ENCODE measurements at places on chromosomes 7 and 10. TPM values are rescaled to one million over a fixed set of nuclear protein-coding genes. Genes with fewer than 3 reads are reported as not detected.
A peak's percentile ranks its signal among the peaks of the same experiment; 100 is the strongest.

DNA sequence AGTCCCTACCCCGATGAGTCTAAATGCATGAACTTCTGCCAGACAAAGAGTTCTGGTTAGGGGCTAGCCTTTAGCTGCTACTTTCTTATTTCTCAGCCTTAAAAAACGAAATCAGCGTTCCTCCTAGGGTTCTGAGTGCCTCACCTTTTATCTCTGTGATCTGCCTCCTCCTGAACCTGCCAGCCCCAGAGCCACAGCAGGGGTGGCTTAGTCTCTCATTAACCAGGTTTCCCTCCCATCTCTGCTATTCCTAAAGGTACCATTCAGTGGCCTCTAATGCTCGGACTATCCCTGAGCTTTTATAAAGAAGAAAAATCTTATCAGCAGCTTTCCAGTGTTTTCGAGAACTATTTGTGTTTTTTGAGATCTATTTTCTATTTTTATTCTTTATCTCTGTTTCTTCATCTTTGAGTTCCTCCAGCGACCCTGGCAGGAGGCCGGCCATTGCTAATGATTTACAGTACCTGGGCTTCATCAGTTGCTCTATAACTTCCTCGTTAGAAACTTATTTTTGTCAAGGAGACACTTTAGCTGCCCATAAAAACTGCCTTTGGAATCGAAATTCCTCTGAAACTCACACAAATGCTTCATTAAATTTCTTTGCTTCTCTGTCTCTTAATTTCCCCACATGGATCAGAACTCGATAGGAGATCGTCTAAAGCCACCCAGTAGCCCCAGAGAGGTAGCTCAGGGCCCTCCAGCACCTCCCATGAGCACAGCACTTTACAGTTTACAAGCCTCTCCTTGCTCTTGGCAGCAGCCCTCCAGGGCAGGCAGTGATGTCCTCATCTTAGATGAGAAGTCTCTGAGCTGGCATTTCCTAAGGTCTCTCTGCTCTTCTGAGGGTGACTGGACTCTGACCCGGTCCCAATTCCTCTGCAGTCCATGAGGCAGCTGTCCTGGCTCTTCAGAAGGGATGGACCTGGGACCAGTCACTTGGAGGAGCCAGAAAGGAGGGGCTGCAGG is 149.1 kb downstream of the EBF3 start:
- DNase-seq = no peak

- peak; percentile 78 for DNase-seq
Measured at GRCh38 chr7:151012031-151012692, 12.1 kb downstream of the ATG9B start.

- DNase-seq = no peak
Measured at GRCh38 chr7:69967689-69968450, 369.6 kb downstream of the AUTS2 start.

DNA sequence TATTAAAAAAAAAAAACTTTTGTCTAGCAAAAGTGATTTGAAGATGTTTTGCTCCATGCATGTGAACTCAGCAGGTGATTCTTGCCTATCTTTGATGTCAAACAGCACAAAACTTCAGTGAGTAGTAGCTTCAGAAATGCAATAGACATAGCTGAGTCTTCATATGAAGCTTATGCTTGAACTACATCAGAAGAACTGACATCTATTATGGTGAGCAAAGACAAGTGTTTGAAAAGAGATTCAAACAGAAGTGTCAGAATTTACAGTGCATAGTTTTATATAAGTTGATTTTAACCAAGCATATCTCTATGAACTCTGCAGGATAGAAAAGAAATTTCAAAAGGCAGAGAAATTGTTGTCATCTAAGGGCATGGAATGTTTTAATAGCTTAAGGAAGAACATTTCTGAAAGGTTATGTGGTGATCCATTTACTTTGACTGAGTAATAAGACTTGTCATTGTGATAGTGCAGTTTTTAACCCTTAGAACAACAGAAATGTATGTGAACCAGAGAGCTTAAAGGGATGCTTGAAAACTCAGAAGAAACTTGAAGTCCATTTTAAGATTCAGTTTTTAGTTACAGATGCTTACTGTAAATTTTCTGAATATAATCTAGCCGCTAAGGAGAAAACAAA is 351.4 kb downstream of the MDFIC start:
- no peak for DNase-seq

The FAM237B gene
- total RNA-seq = not detected
